Activated gamma-delta T cell (primary cell): ENCODE measurements at places on chromosomes 3 and 15.
A peak's percentile ranks its signal among the peaks of the same experiment; 100 is the strongest.

- DNase-seq = no peak
These were observed 20.7 kb downstream of the SCN5A start for GRCh38 chr3:38628835-38629234.

GRCh38 chr15:29129926-29130325 is 139.7 kb downstream of the NSMCE3 start:
- DNase-seq = no peak

DNA sequence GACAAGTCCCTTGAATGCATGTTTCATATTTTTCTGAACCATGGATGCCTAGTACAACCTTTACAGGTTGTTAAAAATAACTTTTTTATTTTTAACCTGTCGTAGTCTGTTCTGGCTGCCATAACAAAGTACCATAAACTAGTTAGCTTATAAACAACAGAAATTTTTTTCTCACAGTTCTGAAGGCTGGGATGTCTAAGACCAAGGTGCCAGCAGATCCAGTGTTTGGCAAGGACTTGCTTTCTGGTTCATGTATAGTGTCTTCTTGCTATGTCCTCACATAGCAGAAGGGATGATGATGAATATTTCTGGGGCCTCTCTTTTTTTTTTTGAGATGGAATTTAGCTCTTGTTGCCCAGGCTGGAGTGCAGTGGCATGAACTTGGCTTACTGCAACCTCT is 23.0 kb upstream of the POLR2M start:
- DNase-seq = no peak

DNA sequence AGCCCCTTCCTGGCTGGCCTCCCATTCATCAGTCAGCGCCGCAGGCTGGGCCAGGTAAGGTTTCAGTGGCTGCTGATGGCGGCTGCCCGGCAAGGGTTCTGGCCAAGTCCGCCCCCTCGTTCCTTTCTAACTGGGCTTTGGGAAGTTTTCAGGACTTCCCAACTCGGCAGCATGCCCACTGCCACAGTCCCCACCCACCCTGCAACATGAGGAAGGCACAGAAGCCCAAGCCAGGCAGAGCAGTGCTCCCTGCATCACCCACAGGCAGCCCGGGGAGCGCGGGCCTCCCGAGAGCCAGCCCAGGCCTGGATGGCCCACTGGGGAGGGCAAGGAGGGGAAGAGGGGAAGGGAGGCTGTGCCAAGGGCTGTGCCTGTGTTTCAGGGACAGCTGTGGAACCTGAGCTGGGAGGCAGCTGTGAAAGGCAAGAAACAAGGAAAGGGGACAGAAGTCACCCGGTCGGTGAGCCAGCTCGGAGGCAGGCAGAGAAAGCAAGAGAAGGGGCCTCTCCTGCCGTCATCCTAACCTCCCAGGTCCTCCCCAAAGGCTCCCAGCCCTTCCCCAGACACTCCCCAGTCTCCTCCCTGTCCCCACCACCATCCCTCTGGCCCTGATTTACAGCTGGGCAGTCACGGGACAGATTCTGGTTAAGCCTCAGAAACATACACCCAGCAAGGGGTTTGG is 73.9 kb downstream of the CPN2 start:
- no peak for DNase-seq

- DNase-seq = no peak
These were observed 90.9 kb downstream of the SAMMSON start for GRCh38 chr3:70090322-70090913.

DNA sequence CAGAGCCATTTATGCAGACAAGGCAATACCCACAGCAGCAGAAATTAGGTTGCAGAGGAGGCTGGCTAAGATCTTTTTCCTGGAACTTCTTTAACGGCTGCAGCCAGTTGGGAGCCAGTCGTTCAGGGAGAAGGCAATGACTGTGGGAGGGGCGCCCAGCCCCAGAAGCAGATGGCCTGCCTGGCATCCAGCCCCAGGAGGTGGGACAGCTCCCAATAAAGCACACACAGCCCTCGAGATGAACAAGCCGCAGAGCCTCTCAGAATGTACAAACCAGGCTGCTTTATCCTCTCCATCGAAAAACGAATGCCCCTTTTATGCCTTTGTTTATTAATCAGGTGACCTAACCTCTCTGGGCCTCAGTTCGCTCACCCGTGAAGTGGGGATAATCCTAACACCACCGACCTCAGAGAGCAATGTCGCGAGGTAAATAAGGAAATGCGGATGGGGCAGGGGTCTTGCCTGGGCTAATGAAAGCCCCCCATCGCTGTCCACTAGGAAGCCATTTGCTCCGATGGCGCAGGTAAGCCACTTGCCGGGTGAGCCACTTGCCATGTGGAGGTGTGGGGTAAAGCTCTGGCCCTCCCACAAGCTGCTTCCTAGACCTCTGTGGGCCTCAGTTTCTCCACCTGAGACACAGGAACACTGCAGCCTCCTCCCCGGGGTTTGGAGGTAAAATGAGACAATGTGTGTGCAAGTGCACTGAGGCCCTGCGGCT is 35.8 kb downstream of the MGLL start:
- no peak for DNase-seq

- DNase-seq = peak; percentile 83
These were observed 17.4 kb upstream of the CLK3 start for GRCh38 chr15:74598126-74598842.

DNA sequence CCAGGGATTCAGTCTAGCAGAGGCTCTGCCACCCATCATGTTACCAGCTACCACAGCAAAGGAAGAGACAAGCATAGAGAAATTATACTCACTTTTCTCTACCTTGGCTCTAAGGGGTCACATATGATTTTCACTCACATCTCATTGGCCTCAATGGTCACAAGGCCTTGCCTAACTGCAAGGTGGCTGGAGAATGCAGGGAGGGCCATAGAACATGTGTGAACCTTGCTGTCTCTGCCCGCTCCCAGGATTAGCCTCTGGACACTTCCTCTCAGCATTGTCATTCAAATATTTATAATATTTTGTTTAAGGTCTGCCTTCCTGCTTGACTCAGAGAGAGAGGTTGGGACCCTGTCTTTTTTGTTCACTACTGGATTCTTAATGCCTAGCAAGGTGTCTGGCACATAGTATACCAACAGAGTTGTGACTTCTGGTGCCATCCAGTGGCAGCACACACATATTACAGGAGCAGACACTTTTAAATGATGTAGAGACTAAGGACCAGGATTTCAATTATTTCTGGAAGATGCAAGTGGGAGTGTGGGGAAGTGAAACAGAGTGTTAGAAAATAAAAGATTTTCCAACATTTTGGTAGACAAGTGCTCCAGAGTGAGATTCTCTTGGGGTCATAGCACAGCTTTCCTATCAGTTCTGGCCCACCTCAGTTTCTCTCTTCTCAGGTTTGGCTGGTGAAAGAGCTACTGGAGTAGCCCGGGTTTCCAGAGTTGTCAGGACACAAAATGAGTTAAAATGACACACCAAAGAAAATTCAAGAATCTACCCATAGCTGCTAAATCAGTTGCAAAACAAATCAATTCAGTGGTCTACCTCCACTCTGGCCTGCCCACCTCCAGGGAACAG is 119.0 kb upstream of the RASGRP1 start:
- no peak for DNase-seq

- no peak for DNase-seq
These were observed 325.1 kb upstream of the CBLB start for GRCh38 chr3:106193876-106194275.

DNA sequence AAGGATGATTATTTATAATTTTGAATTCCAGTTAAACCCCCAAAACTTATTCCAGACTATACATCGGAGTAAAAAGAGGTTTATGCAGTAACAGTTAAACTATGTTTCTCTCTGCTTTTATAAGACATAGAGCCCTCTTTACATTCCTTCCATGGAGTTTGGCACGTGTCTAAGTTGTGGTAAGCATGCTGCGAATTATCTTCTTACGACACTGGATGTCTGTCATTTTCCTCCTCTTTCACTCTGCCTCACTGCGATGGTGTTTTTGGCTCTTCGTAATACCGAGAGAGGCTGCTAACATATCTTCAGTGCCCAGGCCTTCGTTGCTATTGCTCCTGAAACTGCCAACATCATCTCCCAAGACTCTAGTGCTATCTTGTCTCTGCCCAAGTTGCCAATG is 83.9 kb upstream of the TGFBR2 start:
- DNase-seq = no peak

DNA sequence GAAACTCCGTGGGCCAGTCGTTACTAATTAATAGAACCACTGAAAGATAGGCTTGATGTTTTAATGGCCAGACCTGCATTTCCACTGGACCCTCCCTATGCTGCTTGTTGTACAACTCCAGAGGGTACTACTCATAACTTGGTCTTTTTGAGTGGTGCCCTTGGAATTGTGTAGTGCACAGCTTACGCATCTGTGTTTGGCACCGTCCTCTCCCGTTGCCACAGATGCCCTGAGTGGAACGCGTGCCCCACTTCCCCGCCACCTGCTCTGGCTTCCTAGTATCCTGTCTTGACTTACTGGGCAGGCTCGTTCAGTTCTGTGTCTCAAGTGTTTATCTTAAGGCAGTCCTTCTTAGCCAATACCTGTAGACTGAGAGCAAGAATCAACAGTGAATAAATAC is 78.7 kb downstream of the USP13 start:
- no peak for DNase-seq

- no peak for DNase-seq
These were observed 26.8 kb upstream of the FAM107A start for GRCh38 chr3:58604031-58604430.

- DNase-seq = no peak
These were observed 22.8 kb downstream of the BCHE start for GRCh38 chr3:165814380-165814779.

- no peak for DNase-seq
These were observed 123.3 kb upstream of the GBE1 start for GRCh38 chr3:81884791-81885190.

- no peak for DNase-seq
These were observed 811.4 kb downstream of the NAALADL2 start for GRCh38 chr3:175670557-175670956.

GRCh38 chr3:121698476-121698875 is 37.8 kb upstream of the HCLS1 start:
- no peak for DNase-seq

DNA sequence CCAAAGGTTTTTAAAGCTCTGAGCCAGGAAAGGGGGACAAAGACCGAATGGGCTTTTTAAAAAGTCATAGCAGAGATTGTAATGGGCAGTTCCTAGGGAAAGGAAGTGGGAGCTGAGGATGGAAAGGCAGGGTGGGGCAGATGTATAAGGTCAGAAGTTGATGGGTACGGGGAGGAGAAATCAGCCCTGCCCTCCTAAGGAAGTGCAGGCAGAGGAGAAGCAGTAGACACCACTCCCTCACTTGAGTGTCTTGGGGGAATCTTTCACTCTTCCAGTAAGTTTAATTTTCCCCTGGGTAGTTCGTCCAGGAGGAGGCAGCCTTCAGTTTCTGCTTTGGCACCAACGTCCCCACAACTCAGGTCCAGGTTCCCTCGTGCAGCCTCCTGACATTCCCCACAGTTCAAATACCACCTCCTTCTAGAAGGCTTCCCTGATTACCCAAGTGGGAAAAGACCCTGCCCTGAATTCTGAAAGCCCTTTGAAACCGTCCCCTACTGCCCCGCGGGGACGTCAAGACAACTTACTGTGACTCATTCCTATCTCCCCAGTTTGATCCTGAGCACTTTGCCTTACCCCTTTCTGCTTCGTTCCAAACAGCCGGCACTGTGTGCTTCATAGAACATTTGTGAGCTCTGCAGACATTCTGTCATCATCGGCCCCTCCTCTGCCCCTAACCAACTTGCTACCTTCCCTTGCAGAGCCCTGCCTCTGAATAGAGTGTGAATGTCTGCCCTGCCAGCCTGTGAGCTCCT is 14.3 kb upstream of the SRP14 start:
- no peak for DNase-seq

GRCh38 chr3:56980243-56980642 is 80.2 kb upstream of the SPATA12 start:
- DNase-seq = no peak

DNA sequence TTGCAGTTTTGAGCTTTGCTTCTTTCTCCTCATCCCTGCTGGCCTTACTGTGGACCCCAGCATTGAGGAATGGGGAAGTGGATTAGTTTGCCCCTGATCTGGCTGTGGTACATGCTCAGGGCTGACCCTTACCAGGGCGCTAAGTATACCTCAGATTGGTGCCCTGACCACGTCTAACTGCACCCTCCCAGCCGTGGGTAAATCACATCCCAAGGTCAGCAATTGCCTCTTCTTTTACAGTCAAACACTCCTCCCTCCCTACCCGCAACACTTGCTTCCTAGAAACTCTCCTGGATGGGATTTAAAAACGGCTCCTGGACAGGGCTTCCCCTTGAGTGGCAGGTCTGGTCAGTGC is 437.9 kb downstream of the NR2F2 start:
- no peak for DNase-seq

DNA sequence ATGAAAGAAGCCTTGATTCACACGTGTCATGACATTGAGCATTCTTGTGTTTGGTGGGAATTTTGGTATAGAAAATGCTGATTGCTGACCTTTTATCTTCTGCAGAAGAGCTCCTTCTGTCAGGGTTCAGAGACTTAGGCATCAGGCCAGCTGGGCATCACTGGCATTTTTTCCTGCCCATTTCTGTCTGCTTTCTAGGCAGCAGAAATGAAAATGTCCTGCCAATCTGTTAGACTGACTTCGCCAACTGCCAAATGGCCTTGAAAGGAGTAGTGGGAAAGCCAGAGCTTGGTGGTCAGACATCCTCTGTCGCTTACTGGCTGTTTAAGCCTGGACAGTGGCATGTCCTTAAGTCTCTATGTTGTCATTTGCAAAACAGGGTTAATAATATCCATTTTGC is 57.4 kb downstream of the EEFSEC start:
- no peak for DNase-seq

GRCh38 chr15:54979964-54980363 is 216.8 kb downstream of the RSL24D1 start:
- no peak for DNase-seq

DNA sequence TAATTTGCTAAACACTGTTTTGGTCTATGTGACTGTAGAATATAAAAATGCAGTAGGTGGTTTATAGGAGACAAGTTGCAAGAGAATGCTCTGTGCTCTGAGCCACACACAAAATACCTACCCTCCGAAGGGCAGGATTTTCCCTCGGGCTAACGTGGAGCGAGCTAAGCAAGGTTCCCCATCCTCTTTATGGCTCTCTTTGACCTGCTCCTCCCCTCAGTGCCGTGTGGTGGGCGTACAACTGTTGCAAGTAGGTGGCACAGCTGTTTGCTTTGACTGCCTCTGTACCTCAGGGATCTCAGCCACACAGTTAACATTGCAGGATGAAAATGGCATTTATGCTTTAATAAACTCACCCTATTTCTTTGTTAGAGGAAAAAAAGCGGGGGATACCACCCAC is 339.1 kb downstream of the SATB1 start:
- no peak for DNase-seq

DNA sequence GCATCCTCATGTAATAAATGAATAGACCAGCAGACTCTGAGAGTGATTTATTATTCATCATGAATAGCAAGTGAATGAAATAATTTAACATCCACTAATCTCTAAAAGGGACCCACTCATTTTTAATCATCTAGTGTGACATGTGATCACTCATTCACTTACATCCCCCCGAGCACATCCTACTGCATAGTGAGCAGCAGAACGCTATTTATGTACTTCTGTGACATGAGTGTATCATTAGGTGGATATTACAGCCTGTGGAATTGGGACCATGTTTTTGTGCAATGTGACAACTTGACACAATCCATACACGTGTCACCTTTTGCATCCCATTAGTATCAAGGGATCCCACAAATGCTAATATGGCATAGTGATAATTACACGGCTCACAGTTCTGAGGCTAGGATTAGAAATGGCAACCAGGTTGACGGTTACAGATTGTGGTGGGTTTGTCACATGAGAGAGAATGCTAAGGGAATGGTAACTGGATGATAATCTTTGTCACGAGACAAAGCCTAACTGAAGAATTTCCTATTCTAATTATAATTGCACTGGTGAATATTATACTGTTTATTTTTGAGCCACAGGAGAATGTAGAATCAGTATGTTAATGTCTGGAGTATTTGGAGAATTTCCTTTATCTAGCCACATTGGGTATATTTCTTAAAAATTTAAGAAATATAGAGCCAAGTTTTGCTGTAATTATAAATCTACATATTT is 595.2 kb upstream of the TBL1XR1 start:
- no peak for DNase-seq
